Renal cortical epithelial cell (primary cell): ENCODE measurements at places on chromosomes 12 and 14.

DNA sequence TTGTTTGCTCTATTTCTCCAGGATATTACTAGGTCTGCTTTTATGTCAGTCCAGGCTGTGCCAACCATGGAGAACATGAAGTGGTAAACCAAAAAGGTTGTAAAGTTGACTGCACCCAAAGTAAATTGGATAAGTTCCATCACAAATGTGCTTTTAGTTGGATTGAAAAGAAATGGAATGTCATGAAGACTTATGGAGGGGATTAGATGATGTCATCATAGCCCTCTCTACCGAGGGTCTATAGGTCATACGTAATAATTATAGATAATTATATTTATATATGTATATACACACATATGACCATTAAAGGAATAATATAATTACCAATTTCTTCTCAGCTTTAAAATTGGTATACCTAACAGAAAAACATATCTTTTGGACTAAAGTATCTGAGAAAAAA lies 714.9 kb downstream of the NOVA1 start:
- DNase-seq = no peak

DNA sequence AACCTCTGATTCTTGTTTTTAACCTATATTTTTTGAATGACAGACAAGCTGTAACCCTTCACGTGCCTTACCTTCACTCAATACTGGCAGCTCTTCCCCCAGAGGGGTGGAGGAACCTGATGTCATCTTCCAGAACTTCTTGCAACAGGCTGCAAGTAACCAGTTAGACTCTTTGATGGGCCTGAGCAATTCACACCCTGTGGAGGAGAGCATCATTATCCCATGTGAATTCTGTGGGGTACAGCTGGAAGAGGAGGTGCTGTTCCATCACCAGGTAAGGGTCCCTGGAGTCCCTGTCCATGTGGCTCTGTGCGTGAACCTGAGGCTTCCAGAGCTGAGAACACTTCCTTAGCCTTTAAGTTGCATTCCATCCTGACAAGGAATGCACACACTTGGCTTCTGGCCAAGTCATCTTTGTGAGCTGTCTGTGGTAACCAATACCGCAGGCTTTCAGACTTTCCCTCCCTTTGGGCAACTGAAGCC lies 22.7 kb downstream of the TRAFD1 start:
- peak; percentile 36 for DNase-seq

DNA sequence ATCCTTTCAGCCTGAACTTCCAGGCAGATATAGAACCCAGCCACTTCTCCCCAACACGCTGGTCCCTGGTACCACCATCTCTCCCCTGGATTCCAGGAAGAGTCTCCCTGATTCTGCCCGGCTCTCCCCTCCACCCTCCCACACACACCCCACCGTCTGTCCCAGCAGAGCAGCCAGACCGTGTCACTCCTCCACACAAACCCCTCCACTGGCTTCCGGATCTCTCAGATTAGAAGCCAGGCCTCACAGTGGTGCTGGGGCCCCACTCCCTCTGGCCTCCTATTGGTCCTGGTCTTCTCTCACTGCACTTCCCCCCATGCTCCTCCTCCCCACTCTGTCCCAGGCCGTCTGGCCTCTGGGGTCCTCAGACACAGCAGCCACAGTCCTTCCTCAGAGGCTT lies 52.4 kb upstream of the CDKN3 start:
- DNase-seq = no peak

DNA sequence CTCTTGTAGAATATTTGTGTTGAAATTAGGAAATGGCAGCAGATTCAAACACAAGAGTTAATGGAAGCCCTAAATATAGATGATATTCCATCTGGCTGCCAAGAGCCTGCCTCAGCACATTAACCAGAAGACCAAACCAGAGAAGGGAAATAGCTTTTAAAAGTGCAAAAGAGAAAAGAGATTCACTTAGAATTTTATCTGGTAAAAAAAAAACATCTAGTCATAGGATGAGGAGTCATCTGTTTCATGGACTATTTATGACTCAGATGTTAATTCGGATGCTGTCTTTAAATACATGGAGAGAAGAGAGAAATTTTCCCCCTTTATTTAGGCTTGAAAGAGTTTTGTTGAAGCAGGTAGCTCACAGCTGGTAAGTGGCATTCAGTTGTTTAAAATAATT lies 201.6 kb upstream of the NUDT4 start:
- peak; percentile 30 for DNase-seq

DNA sequence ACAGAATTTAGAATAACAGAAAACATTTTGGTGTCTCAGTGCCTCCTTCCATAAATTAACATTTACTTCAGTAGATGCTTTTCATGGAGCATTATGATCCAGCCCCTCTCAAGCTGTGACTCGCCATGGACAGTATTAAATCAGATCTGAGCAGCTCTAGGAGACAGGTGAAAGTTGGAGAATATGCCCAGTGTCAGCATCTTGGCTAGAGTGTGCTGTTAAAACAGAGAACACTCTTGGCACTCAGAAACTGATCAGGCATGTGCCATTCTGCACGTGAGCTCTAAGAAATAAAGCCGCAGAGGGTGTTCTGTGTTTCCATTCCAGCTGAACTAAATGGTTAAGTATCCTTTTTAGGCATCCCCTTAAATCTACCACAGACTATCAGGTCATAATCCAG lies 68.0 kb downstream of the DIP2B start:
- peak; percentile 20 for DNase-seq

DNA sequence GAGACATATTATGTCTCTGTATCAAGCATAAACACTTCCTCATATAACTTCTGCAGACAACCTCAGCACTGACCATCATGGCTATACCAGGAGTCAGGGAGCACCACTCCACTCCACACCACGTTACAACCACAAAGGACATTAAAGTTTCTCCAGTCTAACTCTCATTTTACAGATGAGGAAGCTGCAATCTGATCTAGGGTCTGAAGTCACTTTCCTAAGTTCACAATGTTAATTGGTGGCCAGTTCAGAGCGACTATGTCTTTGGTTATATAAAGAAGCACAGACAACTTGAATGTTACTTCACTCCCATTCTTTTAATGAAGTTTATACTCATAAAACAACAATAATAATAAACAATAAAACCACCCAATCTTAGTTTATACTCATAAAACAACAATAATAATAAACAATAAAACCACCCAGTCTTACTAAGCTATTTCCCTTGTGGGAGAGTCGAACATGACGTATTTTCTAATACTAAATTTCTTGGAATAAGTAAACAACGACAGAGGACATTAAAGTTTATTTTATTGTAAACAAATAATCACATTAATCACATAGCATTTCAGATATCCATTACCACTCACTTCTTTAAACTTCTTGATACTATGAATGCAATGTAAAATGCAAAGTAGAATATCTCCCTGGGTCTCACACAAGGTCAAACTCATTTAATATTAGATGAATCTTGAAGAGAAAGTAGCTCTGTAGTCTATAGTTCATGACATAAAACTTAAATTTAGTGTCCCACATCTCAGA lies 72.4 kb upstream of the SSTR1 start:
- DNase-seq = no peak
